CD4-positive, alpha-beta T cell treated with Interleukin-4 for 4 hours (primary cell): ENCODE measurements at places on chromosomes 13 and 19.
A peak's percentile ranks its signal among the peaks of the same experiment; 100 is the strongest.

- no peak for DNase-seq
These were observed 157.5 kb downstream of the MIPEP start for GRCh38 chr13:23731709-23732108.

GRCh38 chr19:7795555-7796161, 32.6 kb downstream of the CLEC4M start:
- no peak for DNase-seq

DNA sequence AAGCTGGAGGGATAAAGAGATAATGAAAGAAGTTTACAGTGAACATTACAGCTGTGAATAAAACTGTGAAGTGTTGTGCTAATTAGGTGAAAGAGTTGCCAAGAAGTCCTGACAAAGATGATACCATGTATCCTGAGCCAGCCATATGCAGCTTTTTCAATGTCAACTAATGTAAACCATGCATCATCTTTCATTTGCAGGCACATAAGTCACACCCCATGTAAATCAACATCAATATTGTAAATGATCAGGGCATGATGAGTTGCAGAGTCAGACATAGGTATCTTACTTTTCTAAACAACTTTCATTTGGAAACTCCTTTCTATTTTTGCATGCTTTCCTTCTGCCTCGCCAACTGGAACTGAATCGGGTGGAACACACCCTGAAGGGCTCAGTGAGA, 569.1 kb downstream of the TBC1D4 start:
- no peak for DNase-seq

DNA sequence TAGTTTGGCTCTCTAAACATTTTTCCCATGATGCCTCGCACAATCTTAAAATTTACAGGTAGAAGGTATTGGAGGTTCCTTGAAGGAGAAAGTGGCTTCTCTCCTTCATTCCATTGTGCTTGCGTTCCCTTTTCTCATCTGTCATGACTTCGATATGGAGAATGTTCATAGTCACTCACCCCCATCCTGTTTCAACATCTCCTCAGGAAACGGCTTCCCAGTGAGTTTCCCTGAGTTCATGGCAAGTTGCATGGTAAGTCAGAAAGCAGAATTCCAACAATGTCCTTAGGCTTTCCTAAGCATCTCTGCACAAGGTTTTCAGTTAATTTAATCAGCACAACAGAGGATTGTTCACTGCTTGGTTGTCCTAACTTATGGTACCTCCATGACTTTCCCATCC, 581.8 kb upstream of the SLITRK5 start:
- DNase-seq, result no peak

DNA sequence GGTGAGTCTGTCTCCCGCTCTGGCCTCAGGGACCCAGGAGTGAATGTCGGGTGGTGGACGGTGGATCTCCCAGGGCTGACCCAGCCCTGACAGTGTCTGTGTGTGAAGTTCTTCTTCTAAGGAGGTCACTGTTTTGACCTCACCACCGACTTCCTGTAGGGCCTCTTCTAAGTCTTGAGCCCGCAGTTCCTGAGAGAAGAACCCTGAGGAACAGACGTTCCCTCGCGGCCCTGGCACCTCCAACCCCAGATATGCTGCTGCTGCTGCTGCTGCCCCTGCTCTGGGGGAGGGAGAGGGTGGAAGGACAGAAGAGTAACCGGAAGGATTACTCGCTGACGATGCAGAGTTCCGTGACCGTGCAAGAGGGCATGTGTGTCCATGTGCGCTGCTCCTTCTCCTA, at the start of gene SIGLEC7:
TSS of gene SIGLEC7 (plus strand) at position 183 of the 400 bp plus-strand sequence. CDS start at position 252, 69 bp downstream.
- DNase-seq, result no peak

GRCh38 chr13:39455521-39456175, 147.3 kb downstream of the LHFPL6 start:
- DNase-seq, result no peak

GRCh38 chr13:52652980-52653303, 306 bp downstream of the SUGT1 start:
- no peak for DNase-seq

DNA sequence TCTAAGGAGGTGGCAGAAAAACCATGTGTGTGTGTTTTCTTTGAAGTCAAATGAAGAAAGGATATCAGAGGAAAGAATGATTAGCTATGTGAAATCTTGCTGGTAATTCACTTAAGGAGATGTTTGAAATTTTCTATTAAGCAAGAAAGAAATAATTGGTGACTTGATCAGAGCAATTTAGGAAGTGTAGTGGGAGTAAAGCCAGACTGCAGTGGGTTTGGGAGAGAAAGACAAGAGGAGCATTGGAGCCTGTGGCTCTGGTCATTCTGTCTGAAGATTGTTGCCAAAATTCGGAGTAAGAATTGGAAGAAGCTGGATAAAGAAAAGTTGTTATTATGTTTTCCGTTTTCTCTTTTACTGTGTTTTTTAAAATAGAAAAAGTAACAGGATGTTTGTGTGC, 640.5 kb downstream of the GPC5 start:
- DNase-seq, result no peak

DNA sequence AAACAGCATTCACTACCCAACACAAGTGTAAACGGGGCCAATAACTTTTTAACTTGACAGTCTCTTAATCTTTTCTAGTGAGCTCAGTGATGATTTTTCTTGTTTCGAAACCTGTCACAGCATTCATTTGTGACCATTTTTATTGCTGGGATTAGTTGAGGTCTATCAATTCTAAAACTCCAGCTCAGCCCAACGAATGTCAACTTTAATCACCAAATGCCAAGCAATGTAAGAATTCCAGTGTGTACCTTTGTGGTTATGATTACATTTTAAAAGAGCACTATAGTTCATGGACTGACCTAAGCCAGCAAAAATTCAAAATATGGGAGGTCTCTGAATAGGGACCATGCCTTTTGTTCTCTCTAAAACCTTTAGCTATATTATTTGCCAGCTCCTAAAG, 694.3 kb upstream of the SGCG start:
- no peak for DNase-seq

DNA sequence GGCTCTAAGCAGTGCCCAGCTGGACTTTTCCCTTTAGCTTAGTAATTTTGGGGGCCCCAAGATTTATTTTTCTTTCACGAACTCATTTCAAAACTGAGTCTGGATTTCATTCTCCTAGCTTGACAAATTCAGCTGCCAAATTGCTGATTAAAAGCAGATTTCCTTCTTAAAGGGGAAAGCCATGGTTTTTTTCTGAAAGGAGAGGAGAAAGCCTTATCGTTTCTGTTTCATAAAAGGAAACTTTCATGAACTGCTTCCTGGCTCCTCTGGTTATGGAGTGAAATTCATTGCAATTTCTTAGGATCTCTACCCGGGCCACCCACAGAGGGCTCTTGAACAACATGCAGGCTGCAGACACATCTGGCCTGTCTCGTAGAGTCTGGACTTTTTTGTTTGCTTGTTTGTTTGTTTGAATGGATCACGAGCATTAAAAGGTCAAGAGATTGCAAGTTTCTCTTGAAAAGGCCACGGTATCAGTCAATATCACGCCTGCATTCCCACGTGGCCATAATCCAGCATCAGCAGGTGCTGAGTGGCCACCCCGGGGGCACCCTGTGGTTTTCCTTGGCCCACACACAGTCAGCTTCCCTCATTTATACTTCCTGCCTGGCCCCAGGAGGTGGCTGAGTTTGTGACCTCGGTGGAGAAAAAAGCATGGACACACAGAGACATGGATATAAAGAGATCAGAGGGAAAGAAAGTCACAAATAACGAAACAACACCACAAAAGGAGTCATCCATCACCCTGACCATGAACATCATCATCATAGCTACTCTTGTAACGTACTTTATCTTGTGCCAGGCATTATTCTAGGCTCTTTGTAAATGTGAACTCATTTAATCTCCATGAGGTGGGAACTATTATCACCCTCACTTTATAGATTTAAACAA, 10.5 kb upstream of the KLK4 start:
- no peak for DNase-seq

- DNase-seq, result peak; percentile 60
These were observed 18.8 kb downstream of the PDCD5 start for GRCh38 chr19:32599736-32600157.
